Placental pericyte (primary cell): ENCODE measurements at places on chromosomes 4 and X. TPM values are rescaled to one million over a fixed set of nuclear protein-coding genes. Genes with fewer than 3 reads are reported as not detected.

The SLC6A14 gene
- total RNA-seq: not detected in 2 replicates

The TDO2 gene
- total RNA-seq: 8.3 and 12.3 TPM in 2 replicates

The CXCL6 gene
- 10.6 and 46.2 TPM in 2 replicates for total RNA-seq

The CT45A3 gene
- total RNA-seq: not detected in 2 replicates

The CYSLTR1 gene
- total RNA-seq: 0.29 TPM in 1 of 2 replicates, not detected in the other

The RNF128 gene
- 1.5 and 11.0 TPM in 2 replicates for total RNA-seq
